GM23248 (cell line): ENCODE measurements at places on chromosomes 11 and 22.

GRCh38 chr11:85316967-85317366 is 310.2 kb downstream of the DLG2 start:
- no peak for DNase-seq

- no peak for DNase-seq
Observed at GRCh38 chr11:17922416-17922788, 90.4 kb downstream of the SERGEF start.

DNA sequence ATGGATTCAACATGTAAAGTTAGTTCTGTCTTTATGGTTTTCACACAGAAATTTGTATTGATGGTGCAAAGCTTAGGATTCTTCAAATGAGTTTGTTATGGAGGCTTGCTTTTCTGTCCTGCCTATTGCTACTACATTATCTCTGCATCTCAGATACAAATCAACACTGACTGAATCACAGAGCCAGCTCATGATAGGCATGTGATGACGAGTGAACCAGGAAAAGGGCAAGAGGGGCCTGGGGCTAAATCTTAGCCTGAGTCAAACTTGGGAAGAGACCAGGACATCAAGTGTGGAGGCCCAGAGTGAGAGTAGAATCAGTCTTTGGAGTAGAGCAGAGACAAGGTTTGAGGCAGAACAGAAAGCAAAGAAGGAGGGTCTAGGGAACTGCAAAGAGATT is 107.1 kb upstream of the CD44 start:
- DNase-seq, result peak; percentile 79

- no peak for DNase-seq
Observed at GRCh38 chr11:100978442-100978841, 151.2 kb downstream of the PGR start.

GRCh38 chr11:15114501-15115475 is at the start of gene INSC:
Gene INSC (plus strand): TSS chr11:15114923. CDS start chr11:15149175, 34,252 bp downstream.
- DNase-seq, result peak; percentile 66
